ENCODE measurements at places on chromosomes 1 and 21.

- no peak overlapping the region for H3K27ac ChIP-seq
- H3K36me3 ChIP-seq, result no peaks in the 10 kb centered on the region
- H3K27me3 ChIP-seq, result peaks cover 23% of the 10 kb centered on the region
- H3K4me1 ChIP-seq, result no peaks in the 10 kb centered on the region
- DNase-seq, result no peak
Observed at GRCh38 chr1:18440385-18441226, 40.1 kb upstream of the KLHDC7A start.

GRCh38 chr1:159869173-159869572 lies 6.7 kb upstream of the VSIG8 start:
- H3K27ac ChIP-seq, result peak overlapping the region; percentile 28
- peaks cover 7% of the 10 kb centered on the region for H3K27me3 ChIP-seq
- no peak overlapping the region for H3K4me3 ChIP-seq
- H3K4me1 ChIP-seq, result peaks cover 11% of the 10 kb centered on the region
- H3K36me3 ChIP-seq, result no peaks in the 10 kb centered on the region
- no peak for DNase-seq

- peak overlapping the region; percentile 93 for H3K27ac ChIP-seq
- peaks cover 64% of the 10 kb centered on the region for H3K4me1 ChIP-seq
- no peaks in the 10 kb centered on the region for H3K27me3 ChIP-seq
- no peaks in the 10 kb centered on the region for H3K36me3 ChIP-seq
Observed at GRCh38 chr1:51518586-51519047, 449 bp downstream of the EPS15 start.

DNA sequence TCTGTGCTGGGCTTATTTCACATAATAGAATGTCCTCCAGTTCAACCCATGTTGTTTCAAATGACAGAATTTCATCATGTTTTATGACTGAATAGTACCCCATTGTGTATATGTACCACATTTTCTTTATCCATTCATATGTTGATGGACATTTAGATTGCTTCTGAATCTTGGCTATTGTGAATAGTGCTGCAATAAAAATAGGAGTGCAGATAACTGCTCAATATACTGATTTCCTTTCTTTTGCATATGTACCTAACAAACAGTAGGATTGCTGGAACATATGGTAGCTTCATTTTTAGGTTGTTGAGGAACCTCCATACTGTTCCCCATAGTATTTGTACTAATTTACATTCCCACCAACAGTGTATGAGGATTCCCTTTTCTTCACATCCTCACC lies 491.1 kb downstream of the BRINP3 start:
- no peak for DNase-seq
- H3K27me3 ChIP-seq, result no peaks in the 10 kb centered on the region
- H3K4me1 ChIP-seq, result no peaks in the 10 kb centered on the region
- peaks cover 4% of the 10 kb centered on the region for H3K36me3 ChIP-seq
- H3K27ac ChIP-seq, result no peak overlapping the region

DNA sequence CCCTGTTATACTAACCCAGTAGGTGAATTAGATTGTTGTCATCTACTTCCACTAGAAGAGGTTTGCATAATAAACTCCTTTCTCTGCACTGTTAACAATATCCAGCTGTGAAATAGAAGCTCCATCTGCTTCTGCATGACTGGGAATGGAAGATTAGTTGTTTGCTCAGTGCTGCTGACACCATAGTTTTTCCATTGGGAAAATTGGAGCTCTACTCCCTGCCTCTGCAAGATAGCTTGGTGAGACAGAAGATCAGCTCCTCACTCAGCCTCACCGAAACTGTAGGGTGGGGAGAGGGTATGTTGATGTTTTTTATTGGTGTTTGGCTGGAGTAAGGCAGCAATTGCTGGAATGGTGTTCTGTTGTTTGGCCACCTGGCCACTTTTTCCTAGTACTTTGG lies 331.6 kb upstream of the ADAMTS5 start:
- H3K27me3 ChIP-seq, result no peaks in the 10 kb centered on the region
- no peak for DNase-seq

GRCh38 chr1:113998361-113998760 lies 19.1 kb downstream of the OLFML3 start:
- H3K36me3 ChIP-seq, result peaks cover 19% of the 10 kb centered on the region
- DNase-seq, result no peak
- peaks cover 11% of the 10 kb centered on the region for H3K27me3 ChIP-seq
- no peak overlapping the region for H3K4me3 ChIP-seq
- peaks cover 6% of the 10 kb centered on the region for H3K4me1 ChIP-seq

DNA sequence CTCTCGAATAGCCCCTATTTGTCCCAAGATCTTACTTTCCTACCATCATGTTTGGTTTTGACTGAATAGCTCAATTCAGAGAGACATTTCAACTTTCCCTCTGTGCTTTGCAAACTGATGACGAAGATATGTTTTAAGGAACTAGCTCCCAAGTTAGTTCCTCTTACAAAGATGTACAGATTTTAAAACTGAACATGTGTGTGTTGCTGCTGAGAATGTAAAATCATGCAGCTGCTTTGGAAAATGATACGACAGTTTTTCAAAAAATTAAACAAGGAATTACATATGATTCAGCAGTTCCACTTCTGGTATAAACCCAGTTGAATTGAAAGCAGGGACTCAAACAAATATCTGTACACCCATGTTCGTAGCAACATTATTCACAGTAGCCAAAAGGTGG lies 33.6 kb downstream of the KIF26B start:
- no peaks in the 10 kb centered on the region for H3K4me1 ChIP-seq
- no peak overlapping the region for H3K4me3 ChIP-seq
- no peaks in the 10 kb centered on the region for H3K36me3 ChIP-seq
- no peak overlapping the region for H3K27ac ChIP-seq
- DNase-seq, result no peak

Data from naive thymus-derived CD8-positive, alpha-beta T cell (primary cell).